Cerebellum (tissue), 4 donors: ENCODE measurements at places on chromosomes 16 and 17. TPM values are rescaled to one million over a fixed set of nuclear protein-coding genes. Genes with fewer than 3 reads are reported as not detected.

DNA sequence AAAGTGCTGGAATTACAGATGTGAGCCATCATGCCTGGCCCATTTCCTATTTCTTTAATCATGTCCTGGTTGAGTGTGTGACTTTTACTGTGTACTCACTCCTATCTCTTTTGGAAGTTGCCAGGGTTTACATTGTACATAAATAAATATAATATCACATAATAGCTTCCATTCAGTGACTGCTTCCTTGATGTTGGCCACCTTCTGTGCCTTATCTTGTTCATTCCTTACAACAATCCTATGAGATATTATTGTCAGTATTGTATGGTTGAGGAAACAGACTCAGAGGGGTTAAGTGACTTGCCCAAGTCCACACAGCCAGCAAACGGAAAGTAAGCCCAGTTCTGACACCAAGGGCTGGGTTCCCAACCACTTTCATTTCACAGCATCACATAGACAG lies 16.9 kb downstream of the TMC5 start:
- no peak for DNase-seq

- DNase-seq = no peak
Observed at GRCh38 chr17:51742571-51742970, 415.9 kb downstream of the CA10 start.

GRCh38 chr16:71852158-71852557 lies 6.4 kb downstream of the ATXN1L start:
- DNase-seq = no peak

DNA sequence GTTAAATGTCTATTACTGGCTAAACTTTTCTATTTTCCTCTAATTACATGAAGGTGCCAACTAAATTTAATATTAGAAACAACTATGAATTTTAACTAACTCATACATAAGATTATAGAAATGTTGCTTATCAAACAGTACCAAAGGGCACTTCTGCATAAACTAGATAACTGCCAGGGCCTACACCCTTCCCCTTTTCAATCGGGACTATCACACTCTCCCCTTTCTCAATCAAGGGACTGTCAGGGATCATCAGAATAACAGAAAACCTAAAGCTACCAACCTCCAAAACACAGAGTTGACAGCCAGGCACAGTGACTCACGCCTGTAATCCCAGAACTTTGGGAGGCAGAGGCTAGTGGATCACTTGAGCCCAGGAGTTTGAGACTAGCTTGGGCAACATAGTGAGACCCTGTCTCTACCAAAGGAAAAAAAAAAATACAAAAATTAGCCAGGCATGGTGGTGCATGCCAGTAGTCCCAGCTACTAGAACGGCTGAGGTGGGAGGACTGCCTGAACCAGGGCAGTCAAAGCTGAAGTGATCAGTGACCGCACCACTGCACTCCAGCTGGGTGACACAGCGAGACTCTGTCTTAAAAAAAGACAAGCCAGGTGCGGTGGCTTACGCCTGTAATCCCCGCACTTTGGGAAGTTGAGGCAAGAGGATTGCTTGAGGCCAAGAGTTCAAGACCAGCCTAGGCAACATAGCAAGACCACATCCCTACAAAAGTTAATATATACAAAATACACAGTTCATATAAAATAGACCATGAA lies 3.2 kb upstream of the PHLPP2 start:
- DNase-seq = no peak

GRCh38 chr17:27754549-27754948 lies 45.8 kb downstream of the NOS2 start:
- DNase-seq = no peak

DNA sequence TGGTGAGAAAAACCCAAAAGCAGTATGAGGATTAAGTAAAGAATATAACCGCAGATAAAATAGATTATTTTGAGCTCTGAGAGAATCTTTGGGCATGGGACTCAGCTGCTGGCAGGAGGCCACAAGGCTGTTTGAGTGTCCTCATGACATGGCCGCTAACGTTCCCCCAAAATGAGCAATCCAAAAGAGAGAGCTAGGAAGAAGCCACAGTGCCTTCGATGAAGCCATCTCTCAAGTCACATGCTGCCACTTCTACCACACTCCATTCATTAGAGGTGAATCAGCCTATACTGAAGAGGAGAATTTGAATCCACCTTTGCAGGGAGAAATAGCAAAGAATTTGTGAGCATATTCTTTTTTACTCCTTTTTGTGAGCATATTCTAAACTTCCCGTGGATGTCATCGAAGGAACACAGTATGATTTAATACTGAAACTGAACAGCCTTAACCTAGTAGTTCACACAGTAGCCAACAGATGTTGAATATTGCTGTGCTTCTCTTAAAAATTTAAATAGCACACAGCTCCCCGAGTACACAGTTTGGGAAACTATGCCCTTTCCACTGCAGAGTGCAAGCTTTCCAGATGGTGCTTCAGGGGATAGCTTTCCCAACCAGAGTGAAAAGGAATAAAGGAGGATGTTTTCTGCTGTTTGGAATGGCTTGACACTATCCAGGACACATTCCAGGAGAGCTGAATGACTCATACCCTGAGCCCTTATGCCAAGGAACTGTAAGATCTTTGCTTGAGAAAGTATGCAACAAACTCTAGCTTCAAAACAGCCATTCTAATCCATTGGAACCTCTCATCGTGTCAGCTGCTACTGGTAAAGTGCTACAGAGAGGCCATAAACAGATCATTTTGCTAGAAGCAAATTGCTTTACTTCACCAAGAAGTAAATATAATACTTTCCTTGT lies 33.9 kb downstream of the ANKFY1 start:
- DNase-seq = peak; percentile 19

GRCh38 chr17:21113716-21114115 lies 13.0 kb upstream of the DHRS7B start:
- no peak for DNase-seq

DNA sequence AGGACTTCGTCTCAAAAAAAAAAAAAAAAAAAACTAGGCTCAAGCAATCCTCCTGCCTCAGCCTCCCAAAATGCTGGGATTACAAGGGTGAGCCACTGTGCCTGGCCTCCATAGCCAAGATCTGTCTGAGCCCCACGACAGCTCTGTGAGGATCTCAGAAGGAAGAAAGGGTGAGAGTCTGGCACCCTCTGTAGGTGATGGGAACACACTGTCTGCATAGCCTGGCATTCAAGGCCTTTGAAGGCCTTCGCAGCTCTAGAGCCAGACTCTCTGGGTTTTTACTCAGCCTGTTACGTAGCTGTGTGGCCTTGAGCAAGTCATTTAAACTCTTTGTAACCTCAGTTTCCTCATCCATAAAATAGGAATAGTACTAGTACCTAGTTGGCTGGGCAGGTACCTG lies 6.3 kb upstream of the XPO6 start:
- no peak for DNase-seq

- no peak for DNase-seq
Observed at GRCh38 chr17:42337442-42337841, 49.1 kb downstream of the STAT5A start.

DNA sequence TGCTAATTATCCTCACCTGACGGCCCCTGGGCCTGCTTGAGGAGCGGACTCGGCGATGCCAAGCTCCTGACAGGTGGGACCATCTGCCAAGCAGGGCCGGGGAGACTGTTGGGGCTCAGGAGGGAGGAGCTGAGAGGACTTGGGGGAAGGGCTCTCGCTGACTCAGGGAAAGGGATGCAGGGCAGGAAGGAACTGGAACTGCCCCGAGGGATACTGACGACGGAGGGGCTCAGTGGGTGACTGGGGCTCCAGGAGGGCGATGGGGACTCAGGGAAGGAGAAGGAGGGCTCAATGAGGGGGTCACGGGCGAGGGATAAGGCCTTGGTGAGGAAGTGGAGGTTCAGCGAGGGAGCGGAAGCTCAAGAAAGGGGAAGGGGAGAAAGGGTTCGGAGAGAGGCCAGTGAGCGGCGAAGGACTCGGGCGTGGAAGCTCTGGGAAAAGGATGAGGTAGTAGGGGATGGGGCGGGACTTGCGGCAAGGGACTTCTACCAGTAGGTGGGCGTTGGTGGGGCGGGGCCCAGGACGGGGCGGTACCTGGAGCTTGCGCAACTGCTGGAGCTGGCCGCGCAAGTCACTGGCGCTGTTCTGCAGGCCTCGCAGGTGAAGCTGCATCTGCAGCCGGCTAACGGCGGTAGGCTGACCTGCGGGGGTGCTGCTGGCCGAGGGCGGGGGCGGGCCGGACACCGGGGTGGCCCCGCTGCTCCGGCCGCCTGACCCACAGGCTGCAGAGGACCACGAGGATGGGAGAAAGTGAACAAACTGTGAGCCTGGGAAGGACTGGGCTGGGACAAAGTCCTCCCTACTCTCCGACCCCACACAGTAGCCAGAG lies 46.5 kb downstream of the SRCIN1 start:
- DNase-seq = peak; percentile 92

DNA sequence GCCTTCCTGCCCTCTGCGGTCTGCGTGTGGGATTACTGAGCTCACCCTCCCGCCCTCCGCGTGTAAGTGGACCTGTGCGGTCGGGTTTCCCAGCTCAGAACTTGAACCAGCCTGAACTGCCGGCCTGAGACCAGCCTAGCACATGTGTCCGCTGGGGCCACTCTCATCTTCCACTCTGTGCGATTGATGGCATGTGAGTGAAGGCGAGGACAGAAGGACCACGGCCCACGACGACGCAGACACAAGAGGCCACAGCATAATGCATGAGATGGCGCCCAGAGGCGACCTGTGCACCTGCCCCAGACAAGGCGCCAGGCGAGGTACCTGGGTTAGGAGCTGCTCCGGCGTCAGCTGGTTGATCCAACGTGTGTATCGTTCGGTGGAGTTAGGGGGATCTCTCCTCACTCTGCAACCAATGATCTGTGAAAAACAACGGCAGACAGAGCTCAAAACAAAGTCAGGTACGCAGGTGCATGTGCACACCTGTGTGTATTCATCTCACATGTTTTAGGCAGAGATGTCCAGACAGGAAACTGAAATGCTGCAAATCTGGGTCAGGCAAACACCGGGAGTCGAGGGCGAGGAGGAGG lies 74.5 kb upstream of the METRNL start:
- no peak for DNase-seq

DNA sequence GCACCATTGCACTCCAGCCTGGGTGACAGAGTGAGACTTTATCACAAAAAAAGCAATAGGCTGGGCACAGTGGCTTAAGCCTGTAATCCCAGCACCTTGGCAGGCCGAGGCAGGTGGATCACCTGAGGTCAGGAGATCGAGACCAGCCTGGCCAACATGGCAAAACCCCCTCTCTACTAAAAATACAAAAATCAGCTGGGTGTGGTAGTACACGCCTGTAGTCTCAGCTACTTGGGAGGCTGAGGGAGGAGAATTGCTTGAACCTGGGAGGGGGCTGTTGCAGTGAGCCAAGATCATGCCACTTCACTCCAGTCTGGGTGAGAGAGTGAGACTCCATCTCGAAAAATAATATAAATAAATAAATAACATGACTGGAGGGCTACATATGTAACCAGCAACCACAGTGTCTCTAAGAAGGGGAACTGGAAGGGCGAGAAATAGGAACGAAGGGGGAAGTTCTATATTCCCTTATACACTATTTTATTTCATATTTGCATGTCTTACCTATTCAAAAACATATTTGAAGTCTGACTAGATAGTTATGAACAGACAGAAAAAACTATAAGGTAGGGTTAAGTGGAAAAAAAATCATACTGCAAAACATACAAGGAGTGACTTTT lies 25.9 kb downstream of the MYH11 start:
- DNase-seq = no peak

DNA sequence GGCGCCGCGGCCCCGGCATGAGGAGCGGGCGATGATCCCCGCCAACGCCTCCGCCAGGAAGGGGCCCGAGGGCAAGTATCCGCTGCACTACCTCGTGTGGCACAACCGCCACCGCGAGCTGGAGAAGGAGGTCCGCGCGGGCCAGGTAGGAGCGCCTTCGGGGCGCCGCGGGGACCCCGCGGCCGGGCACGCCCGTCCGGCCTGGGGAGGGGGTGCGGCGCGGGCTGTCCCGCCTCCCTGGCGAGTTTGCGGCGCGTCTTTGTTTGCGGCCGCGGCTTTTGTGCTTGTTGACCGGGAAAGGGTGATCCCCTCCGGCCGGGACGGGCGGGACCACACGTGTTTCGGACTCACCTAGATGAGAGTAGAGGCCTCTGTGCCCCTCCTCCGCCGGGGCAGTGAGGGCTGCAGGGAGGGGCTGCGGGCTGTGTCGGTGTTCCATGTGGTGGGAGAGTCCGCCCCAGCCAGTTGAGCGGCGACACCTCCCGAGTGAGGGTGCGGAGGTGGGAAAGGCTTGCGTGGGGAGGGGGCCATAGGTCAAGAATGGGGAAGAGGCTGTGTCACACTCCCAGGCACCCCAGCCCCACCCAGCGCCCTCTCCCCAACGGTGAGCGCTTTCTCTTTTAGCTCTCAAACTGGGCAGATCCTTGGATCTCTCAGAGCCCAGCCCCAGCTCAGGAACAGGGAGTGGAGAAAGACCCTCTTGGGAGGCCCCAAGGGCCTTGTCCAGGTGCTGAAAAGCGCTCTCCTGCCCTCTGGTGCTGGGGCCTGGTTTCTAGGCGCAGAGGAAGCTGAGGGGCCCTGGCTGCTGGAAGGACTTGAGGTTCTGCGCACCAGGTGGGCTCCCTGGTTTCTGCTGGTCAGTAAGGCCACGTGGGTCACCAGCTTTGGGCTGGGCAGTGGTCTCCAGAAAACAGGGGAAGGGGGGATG lies 923 bp downstream of the ANKRD13B start:
- no peak for DNase-seq

- no peak for DNase-seq
Observed at GRCh38 chr17:76232342-76232741, 8.0 kb downstream of the RNF157 start.

DNA sequence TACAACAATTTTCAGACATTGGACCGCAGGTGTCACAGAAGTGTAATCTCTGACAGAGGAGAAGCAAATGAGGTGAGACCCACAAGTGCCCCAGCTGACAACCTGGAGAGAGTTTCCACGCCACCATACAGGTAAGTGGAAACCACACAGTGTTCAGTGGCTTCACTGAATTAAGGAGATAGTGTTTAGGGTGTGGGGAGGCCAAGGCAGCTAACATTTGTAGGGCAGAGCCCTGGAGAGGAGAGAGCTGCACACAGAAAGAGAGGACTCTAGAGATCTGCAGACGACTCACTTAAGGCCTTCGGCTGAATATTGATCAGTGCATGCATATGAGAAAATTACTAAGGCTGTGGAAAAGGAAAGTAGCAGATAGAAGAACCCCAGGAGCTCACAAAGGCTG lies 228.9 kb upstream of the TNRC6C start:
- no peak for DNase-seq

GRCh38 chr17:69732272-69732918 lies 317.9 kb downstream of the MAP2K6 start:
- DNase-seq = no peak

The DCTPP1 gene
- total RNA-seq = 11.3 TPM

The RAB34 gene
- total RNA-seq = 17.4 TPM

The RGS9 gene
- total RNA-seq = 17.7 TPM

The ARHGAP23 gene
- 35.2 TPM for total RNA-seq

The TP53TG3D gene
- total RNA-seq = not detected

The PPY gene
- total RNA-seq = not detected

The KRTAP4-1 gene
- total RNA-seq = not detected

The COPZ2 gene
- total RNA-seq = 2.9 TPM
